ENCODE measurements at places on chromosomes 16 and 17.

DNA sequence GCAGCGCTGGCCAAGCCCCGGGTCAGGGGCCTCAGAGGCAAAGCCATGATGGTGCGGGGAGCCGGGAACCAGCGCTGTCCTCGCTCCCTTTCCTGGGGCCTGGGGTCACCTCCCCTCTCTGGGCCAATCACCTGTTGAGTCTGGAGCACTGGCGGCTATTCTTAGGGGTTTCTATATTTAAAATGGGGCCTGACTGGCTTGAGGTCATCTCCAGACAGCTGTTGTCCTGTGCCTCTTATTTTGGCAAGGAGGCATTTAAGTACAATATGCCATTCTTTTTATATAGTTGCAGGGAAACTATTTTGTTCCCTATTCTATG, at the start of gene COX6A2:
COX6A2 (minus strand) TSS at position 82 of the 319 bp plus-strand sequence; CDS start at position 47, 35 bp downstream.
- DNase-seq, result no peak

- no peak for DNase-seq
Observed at GRCh38 chr16:10256784-10257641, 74.8 kb upstream of the GRIN2A start.

GRCh38 chr16:27767081-27767480, 217.1 kb downstream of the KATNIP start:
- DNase-seq, result no peak

- no peak for DNase-seq
Observed at GRCh38 chr16:84199861-84200260, 8.9 kb downstream of the ADAD2 start.

- no peak for DNase-seq
Observed at GRCh38 chr17:1216217-1217088, 36.7 kb upstream of the ABR start.

DNA sequence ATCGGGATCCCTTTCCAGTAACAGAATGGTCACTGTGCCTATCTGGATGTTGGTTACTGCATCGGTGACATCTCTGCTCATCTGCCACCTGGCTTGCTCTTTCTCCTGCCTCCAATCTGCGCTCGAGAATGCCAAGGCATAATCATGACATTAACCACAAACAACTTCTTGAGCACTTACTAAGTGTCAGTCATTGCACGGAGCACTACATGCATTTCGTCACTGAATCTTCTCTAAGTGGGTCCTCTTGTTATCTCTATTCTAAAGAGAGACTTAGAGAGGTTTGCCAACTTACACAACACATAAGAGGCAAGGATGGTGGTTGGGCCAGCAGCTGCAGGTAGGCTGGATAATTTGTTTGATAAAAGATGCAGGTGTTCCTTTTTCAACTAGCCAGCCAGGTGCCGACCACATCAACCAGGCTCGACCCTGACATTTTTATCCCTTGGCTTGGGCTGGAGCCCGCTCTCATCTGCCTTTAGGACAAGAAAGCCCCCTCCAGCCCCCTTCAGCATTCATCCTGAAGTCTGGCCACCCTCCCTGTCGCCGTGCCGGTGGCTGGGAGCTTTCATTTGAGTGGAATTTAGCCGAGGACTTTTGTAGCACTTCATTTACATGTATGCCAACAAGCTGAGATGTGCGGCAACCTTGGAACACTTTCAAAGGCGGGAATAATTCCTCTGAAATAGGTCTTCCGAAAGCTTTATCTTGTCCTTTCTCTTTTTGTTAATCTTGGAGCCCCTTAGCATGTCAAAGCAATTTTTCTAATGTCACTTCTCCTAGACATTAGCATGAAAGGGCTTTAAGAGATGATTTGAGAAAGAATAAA, 89.3 kb upstream of the NKD1 start:
- no peak for DNase-seq

- no peak for DNase-seq
Observed at GRCh38 chr16:10647721-10648296, 46.9 kb downstream of the TEKT5 start.

DNA sequence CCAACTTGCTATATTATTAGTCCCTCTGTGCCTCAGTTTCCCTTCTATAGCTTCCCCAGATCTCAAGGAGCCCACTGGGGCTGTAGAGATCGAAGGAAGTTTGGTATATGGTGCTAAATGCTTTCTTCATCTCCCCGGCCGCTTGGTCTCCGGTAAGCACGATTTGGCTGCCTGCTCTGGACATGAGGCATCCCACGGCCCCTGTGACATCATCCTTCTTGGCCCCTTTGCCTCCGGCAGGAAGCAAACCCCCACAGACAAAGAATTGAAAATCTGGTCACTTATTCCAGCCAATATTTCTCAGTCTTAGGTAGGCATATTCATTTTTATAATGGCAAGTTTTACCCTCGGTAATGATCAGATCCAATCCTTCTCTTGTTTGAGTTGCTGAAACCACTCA, 65.8 kb downstream of the WSCD1 start:
- no peak for DNase-seq

GRCh38 chr17:78915872-78916632, 9.1 kb downstream of the TIMP2 start:
- no peak for DNase-seq

DNA sequence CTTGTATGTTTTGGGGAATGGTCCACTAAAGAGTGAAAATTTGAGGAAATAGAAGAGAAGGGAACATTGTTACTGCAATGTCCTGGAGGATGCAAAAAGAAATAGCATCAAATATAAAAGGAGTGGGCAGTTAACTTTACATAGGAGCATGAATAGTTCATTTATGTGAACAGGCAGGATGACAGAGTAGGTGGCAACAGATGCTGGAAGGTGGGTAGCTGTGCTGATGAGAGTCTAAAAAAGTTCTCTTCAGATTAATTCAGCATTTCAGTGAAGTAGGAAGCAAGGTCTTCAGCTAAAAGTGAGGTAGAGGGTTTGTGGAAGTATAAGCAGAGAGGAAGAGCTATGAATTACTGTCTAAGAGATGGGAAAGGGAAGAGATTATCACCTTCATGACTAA, 276.5 kb downstream of the KIF2B start:
- no peak for DNase-seq

GRCh38 chr17:62941358-62941991, 24.6 kb upstream of the TANC2 start:
- DNase-seq, result no peak

DNA sequence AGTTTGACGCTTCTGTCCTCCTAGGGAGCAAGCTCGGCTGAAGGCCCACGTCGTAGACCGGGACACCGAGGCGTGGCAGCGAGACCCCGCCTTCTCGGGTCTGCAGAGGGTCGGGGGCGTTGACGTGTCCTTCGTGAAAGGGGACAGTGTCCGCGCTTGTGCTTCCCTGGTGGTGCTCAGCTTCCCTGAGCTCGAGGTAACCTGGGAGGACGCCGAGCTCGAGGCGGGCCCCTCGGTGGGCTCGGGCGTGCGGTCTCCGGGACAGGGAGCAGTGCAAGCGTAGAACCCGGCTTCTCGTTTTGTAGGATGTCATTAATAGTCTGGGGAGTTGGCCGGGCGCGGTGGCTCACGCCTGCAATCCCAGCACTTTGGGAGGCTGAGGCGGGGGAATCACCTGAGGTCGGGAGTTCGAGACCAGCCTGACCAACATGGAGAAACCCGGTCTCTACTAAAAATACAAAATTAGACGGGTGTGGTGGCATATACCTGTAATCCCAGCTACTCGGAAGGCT, 715 bp downstream of the ENDOV start:
- no peak for DNase-seq

GRCh38 chr16:84357191-84357651, 11.1 kb upstream of the ATP2C2 start:
- DNase-seq, result no peak

GRCh38 chr16:89366561-89367537, 123.5 kb downstream of the ANKRD11 start:
- no peak for DNase-seq

GRCh38 chr16:57240851-57241250, 4.2 kb upstream of the ARL2BP start:
- no peak for DNase-seq

DNA sequence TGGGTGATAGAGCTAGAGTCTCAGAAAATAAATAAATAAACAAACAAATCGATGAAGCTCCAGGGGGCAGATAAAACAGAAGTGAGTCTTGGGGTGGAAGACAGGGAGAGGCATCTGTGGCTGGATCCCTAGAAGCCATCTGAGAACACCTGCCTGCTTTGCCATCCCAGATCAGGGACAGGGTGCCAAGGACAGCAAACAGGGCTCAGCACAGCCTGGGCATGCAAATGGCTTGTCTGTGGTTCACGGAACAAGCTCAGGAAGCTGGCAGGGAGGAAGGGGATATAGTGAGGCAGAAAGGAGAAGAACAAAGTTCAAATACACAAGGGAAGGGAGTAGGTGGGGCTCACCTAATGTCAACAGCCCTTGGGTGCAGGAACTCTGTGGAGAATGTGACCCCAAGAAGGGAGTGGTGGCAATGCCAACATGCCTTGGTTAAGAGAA, 27.5 kb downstream of the TRIM25 start:
- DNase-seq, result no peak

- DNase-seq, result no peak
Observed at GRCh38 chr16:85451641-85452363, 161.3 kb upstream of the GSE1 start.

DNA sequence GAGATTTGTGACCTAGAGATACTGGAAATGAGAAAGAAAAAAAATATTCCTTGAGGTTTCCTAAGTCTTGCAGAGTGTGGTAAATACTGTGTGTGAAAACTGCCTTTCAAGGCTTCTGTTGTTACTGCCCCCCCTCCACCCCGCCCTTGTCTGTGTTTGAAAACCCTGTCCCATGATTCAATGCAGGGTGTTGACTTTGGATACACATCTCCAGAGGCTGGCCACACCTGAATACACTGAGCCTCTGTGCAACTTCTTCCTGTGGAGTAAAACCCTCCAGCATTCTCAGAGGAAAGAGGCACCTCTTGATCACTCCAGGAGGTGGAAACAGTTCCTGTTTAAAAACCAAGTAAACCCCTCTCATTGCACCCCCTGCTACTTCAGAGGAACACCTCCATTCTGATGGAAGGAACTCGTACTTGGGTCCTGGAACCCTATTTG, 123.0 kb upstream of the CACNG5 start:
- DNase-seq, result no peak

DNA sequence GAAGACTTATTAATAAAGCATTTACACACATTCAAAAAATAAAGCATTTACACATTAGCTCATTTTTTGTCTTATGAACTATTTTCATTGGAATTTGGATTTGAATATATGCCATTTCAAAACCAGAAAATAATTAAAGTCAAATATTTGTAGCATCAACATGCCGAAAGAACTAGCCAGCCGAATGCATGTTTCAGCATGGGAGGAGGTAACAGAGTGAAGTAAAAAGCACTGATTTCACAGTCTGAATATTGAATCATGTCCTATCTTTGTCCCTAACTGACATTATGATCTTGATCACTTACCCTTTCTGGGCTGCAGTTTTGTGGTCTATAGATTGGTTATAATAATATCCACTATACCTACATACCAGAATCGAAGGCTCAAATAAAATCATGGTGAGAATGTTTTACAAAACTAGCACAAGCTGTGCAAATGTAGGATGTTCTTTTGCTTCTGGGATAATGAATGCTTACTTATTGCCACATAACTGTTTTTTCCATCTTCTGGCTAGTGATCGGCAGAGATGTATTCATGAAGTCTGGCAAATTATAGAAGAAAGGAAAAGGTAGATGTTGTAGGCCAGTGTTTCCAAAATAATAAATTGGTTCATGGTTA, 84.7 kb downstream of the TUBD1 start:
- DNase-seq, result no peak

- no peak for DNase-seq
Observed at GRCh38 chr17:67615011-67615561, 102.7 kb upstream of the NOL11 start.

DNA sequence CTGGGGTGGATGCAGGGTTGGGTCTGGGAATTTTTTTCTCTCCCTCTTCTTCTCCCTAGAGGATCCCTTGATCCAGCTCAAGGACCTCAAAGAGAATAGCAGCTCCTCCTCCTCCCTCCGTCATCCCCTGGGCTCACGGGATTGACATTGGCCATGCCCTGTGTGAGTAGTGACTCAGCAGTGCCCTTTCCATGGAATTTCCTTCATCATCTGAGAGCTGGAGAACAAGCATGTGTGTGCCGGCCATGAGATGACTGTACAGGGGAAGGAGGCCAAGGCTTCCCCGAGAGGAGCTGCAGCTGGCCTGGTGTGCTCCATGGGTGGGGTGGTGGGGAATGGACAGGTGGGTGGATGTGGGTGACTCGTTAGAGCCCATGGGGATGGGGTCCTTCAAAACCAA, 8.9 kb upstream of the WSCD1 start:
- peak; percentile 32 for DNase-seq

DNA sequence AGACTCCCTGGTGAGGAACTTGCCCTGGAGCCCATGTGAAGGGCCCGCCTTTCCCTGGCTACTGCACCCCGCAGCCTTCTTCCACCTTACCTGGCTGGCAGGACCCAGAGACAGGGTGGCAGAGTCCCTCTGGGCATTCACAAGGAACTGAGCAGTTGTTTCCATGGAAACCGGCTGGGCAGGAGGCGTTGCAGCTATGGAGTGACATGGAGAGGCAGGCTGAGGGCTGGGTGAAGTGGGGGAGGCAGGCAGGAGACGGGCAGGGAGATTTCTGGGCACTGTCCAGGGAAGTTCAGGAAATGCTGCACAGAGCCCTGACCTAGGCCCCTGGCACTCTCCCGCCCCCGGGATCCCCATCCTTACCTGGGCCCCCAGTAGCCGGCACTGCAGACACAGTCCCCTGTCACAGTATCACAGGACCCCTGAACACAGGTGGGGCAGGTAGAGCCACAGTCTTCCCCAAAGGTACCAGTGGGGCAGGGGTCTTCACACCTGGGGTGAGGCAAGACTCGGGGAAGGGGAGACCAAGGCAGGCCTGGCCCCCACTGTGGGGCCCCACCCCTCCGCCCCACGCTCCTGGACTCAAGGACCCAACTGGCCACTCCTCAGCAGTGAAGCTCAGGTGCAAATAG, 5.9 kb downstream of the SCARF1 start:
- DNase-seq, result no peak

DNA sequence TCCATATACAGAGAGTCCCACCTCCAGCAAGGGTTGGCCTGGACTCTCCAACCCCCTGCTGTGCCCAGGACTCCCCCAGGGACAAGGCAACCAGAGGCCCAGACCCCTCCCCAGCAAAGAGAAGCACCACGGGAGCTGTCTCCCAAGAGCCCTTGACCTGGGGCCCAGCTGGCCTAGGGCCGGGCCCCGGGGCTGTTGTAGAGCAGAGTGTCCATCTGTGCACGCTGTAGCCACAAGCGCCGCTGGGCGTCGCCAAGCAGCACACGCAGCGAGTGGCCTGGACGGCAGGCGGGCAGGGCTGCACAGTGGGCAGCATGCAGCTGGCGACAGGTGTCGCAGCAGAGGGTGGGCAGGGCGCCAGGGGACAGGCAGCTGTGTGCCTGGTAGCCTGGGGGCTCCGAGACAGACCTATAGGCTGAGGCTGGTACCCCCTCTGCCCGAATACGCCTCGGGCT, 4.3 kb downstream of the SPATA2L start:
- DNase-seq, result no peak

- no peak for DNase-seq
Observed at GRCh38 chr16:28617874-28618273, 8.0 kb upstream of the SULT1A1 start.

Data from fibroblast of the conjunctiva (primary cell).